ENCODE measurements at places on chromosomes 1 and 21.

DNA sequence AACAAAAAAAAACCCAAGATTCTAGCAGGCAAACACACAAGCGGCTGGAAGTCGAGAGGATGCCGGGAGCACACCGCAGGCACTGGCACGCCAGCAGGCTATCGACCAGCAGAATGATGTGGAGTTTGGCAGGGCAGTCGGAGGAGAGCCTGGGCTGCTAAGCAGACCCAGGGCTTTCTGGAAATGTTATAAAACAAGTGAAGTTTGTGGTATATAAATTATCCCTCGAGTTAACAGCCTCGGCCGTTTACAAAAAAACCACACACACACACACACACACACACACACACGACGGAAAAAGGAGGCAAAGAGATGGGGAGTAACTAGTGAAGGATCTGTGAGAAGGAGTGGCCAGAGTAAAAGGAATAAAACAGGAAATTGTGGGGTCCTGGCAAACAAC is 87.2 kb upstream of the IVNS1ABP start:
- DNase-seq: no peak

GRCh38 chr1:26541816-26542711 is 12.5 kb downstream of the RPS6KA1 start:
- DNase-seq: no peak

GRCh38 chr1:235955777-235956176 is 89.1 kb upstream of the LYST start:
- no peak for DNase-seq

GRCh38 chr1:11970441-11971185 is 9.6 kb upstream of the MFN2 start:
- DNase-seq: no peak

DNA sequence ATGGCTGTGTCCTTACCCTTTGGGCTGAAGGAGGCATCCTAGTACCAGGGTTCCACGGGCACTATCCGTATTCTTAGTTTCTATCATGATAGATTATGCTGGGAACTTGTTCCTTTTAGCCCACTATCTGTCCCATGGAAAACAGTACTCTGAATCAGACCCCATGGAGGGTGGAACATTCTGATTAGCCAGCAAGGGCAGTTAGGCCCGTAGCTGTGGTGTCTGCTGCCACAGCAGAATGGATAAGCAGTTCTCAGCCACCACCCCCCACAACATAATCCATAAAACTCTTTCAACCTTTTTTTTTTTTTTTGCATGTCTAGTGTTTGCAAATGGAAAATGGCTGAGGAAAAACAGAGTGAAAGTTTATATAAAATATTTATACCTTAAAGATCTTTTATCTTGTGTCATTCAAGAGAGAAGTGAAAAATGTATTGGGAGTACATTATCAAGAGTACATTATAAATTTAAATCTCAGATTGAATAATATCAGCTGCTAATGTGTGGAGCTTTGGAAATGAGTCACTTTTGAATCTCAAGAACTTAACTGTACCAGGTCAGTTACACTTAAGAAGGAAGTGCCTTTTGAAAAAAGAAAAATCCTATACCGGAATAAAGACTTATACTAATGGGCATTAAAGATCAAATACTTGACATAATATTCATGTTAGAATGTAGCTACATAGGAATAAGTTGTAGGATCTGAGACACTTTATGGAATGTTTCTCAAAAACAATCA is 80.3 kb downstream of the NFIA start:
- no peak for DNase-seq

DNA sequence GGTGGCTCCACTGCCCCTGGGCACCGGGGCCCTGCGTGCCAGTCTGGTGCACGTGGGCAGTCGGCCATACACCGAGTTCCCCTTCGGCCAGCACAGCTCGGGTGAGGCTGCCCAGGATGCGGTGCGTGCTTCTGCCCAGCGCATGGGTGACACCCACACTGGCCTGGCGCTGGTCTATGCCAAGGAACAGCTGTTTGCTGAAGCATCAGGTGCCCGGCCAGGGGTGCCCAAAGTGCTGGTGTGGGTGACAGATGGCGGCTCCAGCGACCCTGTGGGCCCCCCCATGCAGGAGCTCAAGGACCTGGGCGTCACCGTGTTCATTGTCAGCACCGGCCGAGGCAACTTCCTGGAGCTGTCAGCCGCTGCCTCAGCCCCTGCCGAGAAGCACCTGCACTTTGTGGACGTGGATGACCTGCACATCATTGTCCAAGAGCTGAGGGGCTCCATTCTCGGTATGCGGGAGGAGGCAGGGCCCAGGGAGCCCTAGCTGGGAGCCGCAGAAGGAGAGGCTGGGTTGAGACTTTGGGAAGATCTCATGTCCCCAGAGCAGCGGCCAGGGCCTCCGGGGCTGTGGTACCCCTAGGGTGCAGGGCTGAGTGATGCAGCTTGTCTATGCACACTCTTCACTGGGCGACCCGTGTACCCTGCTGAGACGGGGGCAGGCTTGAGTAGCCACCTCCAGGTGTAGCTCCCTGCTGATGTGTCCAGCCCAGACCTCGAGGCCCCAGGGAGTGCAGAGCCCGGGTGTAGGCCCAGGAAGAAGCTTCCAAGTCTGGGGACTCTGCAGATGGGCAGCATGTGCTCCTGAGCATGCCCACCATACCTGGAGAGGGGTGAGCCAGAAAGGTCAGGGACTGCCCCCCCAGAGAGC is 1.8 kb downstream of the VWA1 start:
- no peak for DNase-seq

DNA sequence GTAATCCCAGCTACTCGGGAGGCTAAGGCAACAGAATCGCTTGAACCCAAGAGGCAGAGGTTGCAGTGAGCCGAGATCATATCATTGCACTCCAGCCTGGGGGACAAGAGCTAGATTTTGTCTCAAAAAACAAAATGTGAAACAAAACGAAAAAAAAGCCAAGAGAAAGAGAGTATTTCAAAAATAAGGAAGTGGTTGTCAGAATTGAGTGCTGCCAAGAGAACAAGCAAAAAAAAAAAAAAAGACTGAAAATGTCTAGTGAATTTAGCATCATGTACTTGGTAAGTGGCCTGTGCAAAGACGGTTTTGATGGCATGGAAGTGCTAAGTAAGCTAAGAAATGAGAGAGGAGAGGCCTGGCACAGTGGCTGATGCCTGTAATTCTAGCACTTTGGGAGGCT is 14.3 kb downstream of the KPNA6 start:
- no peak for DNase-seq

GRCh38 chr1:62437273-62437940 is 558 bp downstream of the USP1 start:
- no peak for DNase-seq

DNA sequence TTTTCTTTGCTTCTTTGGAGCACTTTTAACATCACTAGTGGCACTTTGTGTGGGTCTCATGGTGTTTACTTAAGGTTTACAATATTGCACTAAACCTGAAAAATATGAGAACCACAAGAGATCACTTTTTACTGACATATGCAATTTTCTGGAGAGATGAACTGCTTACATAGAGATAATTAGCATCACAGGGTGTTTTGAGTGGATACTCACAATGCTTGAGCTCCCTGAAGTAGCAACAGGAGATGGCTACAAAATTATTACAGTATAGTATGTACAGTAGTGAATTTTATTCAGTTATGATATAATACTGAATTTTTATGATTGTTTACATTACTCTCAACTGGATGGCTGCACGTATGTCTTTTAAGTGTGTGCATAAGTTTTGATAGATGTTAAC is 22.6 kb downstream of the RPRD2 start:
- DNase-seq: no peak

GRCh38 chr1:167722152-167722869 is 529 bp downstream of the MPZL1 start:
- no peak for DNase-seq

DNA sequence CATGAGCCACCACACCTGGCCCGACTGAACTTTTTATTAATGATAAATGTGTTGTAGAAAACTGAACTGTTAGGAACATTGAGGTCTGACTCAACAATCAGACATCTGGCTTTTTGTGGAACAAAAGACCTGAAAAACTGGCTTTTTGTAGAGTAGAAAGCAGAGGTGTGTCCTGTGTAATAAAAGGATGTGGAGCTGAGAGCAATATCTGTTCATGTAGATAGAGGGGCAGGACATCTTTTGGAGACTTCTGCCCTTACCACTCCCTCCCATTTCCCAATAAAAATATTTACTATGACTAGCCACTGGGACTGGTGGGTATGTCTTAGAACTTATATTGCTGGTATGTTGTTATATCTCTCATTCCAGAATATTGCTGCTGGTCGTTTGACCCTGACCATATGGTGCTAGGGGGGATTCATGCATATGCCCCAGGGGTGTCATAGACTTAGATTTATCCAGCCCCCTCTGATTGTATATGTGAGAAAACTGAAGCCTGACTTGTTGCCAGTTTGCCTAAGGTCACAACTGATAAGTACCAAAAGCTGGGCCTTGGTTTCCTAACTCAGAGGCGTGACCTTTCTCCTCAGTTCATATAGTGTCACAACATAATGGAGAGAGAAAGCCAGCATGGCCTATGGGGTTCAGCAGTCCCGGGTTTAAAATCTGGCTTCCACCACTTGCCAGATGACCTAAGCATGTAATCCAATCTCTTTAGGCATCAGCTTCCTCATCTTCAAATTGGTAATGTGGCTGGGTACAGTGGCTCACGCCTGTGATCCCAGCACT is 33.5 kb upstream of the PIGV start:
- no peak for DNase-seq

GRCh38 chr1:100941098-100941527 is 45.2 kb downstream of the SLC30A7 start:
- DNase-seq: no peak

DNA sequence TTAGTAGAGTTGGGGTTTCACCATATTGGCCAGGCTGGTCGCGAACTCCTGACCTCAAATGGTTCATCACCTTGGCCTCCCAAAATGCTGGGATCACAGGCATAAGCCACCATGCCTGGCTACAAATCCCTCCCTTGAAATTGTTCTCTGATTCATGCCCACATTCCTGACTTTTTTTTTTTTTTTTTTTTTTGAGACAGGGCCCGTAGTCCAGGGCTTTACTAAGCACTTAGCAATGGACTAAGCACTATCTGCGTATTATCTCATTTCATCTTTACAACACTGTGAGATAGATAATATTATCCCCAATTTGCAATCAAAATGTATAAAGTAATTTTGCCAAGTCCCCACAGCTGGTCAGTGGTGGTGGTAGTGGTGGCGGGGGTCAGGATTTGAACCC is 58.9 kb downstream of the VWA5B1 start:
- DNase-seq: no peak

- DNase-seq: no peak
These were observed 4.9 kb upstream of the ABCA4 start for GRCh38 chr1:94125551-94126514.

- no peak for DNase-seq
These were observed 155.0 kb upstream of the EDN2 start for GRCh38 chr1:41639332-41639936.

GRCh38 chr1:170495006-170495405 is 37.0 kb upstream of the GORAB start:
- DNase-seq: no peak

DNA sequence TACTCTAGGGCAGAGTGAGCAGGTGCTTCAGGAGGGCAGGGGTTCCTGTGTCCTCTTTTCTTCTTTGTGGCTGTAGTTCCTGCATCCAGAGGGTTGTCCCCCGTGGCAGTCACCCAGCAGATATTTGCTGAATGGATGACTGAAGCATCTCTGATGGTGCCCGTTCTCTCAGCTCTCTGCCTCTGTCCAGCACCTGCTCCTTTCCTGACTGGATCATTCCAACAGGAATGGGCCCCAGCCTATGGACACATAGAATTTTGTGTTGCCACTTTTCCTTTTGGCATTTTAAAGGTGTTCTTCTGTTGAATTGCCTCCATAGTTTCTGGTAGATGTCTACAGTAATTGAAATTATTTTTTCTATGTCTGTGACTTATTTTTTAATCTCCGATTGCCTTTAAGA is 372.5 kb upstream of the C1orf174 start:
- no peak for DNase-seq

GRCh38 chr1:207633226-207633625 is 11.7 kb upstream of the CR1L start:
- no peak for DNase-seq

DNA sequence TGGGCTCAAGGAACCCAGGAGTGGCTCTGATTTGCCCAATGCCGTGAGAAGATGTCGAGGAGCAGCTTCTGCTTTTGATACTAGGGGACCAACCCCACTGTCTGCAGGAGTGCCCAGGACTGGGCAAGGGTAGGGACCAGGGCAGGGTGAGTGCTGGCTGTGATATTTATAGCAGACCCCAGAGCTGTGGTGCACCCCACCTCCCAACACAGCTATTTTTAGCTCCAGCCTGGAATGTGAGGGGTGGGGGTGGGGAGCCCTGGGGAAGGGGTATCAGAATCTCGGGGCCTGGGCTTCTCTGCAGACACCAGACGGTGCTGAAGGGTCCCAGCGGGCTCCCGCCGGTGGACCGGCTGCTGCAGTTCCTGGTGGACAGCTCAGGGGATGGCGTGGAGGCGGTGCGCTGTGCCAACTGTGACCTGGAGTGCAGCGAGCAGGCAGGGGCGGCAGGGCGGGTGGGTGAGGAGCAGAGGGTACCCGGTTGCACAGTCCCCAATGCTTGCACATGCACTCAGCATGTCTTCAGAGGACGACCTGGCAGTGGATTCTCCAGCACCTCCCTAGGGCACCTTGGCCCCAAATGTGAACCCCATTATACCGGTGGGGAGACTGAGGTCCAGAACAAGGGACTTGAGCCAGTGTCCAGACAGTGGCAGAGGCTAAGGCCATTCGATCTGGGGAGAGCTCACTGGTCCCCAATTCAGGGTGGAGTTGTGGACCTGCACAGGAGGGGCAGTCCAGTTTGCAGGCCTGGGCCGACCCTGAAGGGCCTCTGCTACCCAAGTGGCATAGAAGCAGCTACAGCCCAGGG is 1.4 kb downstream of the RNF207 start:
- DNase-seq: no peak

GRCh38 chr1:22319608-22320007 is 132.0 kb upstream of the ZBTB40 start:
- no peak for DNase-seq

DNA sequence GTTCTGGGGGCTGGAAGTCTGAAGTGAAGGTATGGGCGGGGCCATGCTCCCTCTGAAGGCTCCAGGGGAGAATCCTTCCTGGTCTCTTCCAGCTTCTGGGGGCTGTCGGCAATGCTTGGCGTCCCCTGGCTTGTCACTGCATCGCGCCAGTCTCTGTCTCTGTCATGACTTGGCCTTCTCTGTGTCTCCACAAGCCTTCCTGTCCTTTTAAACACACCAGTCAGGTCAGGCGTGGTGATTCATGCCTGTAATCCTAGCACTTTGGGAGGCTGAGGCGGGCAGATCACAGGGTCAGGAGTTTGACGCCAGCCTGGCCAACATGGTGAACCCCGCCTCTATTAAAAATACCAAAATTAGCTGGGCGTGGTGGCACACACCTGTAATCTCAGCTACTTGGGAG is 125.3 kb downstream of the ACTL8 start:
- DNase-seq: no peak

DNA sequence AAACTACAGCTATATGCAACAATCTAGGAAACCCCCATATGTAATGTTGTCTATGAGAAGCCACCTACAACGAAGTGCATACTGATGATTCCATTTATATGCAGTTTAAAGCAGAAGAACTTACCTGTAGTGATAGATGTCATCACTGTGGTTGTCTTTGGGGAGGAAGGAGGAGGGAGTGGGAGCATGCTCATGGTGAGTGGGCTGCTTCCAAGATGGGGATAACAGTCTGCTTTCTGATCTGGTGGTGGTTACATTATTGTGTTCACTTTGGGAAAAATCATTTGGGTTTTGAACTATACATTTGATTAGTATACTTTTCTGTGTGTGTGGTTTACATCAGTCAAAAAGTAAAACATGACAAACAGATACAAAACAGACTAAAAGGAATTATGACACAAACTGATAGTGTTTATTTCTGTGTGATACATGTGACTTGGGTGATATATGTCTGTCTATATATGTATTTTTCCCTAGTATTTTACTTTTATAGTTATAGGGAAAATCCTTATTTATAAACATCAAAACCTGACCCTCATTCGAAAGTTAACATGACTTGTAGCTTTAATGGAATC is 184.7 kb downstream of the VPS13D start:
- no peak for DNase-seq
